ENCODE measurements at places on chromosomes 5 and 9.

GRCh38 chr9:114141553-114142402 lies 13.6 kb upstream of the COL27A1 start:
- DNase-seq = no peak

GRCh38 chr9:4985386-4986266 lies 554 bp downstream of the JAK2 start:
- DNase-seq = peak; percentile 15

- no peak for DNase-seq
These were observed 311.3 kb downstream of the GADD45G start for GRCh38 chr9:89916001-89916597.

DNA sequence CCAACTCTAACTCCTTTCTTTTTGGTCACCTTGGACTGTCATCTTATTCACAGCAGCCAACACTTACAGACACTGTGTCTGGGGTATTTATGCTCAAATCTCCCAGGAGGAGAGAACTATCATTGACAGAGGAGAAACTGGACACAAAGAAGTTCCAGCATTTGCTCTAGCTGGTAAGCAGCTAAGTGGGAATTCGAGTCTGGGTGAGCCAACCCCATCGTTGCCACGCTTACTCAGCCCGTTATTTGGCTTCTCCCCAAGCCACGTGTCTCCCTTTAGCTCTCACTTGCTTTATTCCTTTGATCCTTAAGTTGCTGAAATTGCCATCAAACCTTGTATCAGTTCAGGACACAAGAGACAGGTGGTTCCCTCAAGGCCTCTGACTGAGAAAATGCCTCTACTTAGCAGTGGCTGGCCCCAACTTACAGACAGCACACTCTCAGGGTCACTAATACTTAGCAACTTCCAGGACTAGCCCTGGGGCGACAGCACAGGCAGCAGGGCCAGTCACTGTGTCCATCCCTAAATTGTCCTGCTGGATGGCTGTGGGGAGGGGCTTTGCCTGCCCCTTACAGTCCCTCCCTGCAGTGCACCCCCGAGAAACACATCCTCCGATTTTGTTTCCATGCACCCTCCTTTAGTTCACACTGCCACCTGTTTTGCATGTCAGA lies 1.4 kb downstream of the SLC36A2 start:
- no peak for DNase-seq

DNA sequence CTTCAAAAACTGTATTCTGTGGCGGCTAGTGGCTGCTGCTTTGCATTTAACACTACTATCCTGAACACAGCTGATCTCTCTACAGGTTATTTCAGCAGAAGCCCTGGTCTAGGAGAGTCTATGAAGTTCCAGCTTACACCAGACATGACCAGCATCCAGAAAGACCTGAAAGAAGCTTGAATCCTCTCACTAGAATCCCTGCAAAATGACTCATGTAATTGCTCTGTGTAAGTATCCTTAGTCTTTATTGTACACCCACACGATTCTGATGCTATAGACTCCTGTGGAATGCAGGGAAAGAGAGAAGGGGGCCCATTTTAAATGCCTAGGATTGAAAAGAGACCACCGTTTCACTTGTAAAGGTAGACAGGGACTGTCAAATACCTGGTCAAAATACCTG lies 859 bp upstream of the GRIA1 start:
- DNase-seq = no peak
